CD8-positive, alpha-beta T cell (primary cell): ENCODE measurements at places on chromosomes 5 and 9.

DNA sequence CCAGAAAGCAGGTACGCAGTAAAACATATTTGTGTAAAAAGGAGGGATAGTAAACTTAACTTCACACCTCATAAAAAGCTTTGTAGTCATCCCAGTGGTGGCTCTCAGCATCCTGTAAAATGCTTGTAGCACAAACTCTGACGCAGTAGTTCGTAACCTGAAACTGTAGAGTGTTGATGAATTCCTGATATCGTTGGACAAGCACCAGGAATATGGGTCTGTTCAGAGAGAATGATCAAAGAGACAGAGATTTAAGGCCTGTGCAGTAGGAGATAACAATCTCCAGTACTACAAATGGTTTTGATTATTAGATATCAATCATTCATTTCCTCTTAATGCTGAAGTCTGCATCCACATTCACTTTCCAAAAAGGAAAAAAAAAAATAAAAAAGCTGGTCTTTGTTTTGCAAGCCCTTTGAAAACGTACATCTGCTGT lies 148.5 kb downstream of the KIAA0825 start:
- no peak for DNase-seq

DNA sequence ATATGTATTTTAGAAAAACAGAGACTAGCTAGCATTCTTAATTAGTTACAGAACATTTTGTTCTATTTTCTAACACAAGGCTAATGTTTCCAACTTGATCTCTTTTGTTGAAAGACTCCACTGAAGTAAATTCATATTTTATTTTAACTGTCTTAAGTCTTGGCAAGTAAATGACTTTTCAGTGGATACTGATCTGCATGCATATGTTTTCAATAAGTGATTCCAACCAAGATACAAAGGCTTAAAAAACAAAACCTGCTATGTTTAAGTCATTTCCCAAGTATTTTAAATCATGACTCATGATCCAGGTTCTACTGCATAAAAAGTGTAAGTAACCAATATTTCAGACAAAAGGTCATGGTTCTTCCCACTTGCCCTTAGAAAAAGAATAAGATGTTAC lies 5.7 kb downstream of the CDO1 start:
- DNase-seq = no peak

- no peak for DNase-seq
Observed at GRCh38 chr5:132265336-132266030, 8.0 kb downstream of the PDLIM4 start.

- DNase-seq = no peak
Observed at GRCh38 chr5:91074615-91075014, 308.5 kb downstream of the ARRDC3 start.

- peak; percentile 29 for DNase-seq
Observed at GRCh38 chr5:95821110-95822021, 1.2 kb downstream of the GLRX start.

GRCh38 chr5:157719245-157719644 lies 12.0 kb upstream of the THG1L start:
- DNase-seq = no peak

DNA sequence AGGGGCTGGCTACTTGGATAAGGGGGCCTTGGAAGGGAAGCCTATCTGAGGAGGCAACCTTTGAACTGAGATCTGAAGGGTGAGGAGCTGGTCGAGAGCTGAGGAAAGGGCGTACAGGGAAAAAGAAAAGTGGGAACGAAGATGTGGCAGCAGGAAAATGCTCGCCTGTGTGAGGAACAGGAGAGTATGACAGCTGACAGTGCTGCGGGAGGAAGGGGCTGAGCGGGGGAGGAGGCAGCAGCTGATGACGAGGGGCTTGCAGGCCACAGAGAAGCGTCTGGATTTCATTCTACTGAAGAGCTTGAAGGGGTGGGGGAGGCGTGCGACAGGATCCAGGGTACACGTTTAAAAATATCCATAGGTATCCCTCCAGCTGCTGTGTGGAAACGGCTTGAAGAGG lies 28.9 kb downstream of the SH3PXD2B start:
- DNase-seq = no peak

- no peak for DNase-seq
Observed at GRCh38 chr9:20358207-20358606, 264.1 kb downstream of the MLLT3 start.

DNA sequence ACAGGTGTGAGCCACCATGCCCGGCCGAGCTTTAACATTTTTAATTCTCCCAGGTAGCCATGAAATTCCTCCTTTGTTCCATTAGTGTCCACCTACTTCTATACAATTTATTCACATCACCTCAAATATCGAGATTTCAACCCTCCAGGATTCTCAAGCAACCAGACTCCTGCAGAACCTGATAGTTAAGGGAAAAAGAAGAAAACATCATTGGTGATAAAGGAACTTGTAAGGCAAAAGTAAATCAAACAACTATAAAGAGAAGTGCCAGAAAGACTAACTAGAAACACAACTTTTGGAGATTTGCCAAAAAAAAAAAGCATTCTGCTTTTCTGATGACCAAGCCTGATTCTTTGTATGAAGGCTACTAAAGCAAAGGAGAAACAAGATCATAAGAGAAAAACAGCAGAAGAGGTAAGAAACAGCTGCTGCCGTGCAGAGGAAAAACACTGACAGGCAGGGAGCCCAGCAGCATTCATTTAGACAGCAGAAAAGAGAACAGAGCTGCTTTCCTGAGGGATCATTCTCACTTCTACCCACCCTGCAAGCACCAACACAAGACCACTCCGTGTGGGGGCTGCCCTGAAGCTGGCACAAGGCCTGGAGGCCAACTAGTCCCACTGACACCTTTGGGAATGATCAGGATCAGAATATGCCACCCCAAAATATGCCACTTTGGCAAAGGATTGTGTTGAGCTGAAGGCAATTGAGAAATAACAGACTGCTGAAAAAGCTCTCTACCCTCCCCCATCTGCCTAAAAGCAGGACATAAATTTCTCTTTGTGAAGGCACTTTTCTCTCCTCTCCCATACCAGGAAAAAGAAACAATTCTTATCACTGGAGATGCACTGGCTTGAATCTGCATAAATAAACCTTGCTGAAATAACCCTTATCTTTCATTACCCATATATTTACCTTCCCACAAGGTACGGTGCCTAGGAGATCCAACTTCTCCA lies 75.1 kb downstream of the ALDH7A1 start:
- DNase-seq = no peak

GRCh38 chr9:16356196-16356765 lies 514.2 kb downstream of the BNC2 start:
- no peak for DNase-seq

GRCh38 chr5:82295959-82296531 lies 17.9 kb upstream of the RPS23 start:
- no peak for DNase-seq

DNA sequence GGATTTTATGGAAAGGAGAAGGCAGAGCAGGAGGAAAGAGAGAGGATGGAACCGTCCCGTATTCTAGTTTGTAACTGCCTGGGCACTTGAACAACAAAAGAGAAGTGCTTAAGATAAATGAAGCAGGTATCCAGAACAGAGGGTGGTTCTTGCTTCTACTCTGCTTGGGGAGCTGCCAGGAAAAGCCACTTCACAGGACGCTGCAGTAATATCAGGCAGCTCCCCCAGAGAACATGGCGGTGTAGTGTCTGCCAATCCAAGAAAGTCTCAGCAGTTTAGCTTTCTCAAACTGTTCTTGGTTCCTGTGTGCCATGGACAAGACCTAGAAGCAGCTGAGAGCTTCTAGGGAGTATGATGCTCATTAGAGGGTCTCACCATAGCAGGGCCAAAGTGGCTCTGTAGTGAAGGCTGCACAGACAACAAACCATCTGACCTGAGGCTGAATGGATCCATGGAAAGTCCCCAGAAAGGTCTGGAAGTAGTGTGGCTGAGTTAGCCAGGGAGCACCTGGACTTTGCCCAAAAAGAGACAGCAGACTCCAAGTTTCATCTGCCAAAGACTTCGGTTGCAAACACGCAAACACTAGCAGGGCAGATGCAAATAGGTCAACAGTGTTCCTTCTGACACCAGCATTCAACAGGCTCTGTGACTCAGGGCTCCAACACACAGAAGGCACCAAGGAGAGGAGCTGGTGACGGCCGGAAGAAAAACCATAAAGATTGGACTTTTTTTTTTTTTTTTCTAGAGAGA lies 72.2 kb upstream of the TNFSF8 start:
- DNase-seq = no peak

GRCh38 chr9:75712700-75713099 lies 177.8 kb upstream of the PCSK5 start:
- DNase-seq = no peak
